ENCODE measurements at places on chromosomes 4 and X.

- DNase-seq = peak; percentile 81
Observed at GRCh38 chr4:1072830-1073446, 40.4 kb downstream of the RNF212 start.

- DNase-seq = no peak
Observed at GRCh38 chr4:78061939-78062570, 4.9 kb downstream of the FRAS1 start.

DNA sequence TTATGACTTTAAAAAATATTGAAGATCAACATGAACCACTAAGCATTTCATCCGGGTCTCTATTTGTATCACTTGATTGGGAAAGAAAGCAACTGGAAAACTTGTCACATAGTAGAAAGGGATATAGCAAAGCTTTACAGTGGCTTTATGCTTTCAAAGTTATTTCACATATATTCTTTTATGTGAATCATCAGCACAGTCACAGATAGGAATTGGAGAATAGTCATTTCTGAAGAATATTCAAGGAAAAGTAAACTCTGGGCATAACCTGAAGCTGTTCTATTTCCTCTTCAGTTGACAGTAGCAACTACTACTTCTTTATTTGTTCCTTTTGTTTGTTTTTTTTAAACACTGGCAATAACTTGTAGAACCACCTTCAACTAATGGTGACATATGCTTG is 50.5 kb downstream of the MND1 start:
- DNase-seq = no peak

DNA sequence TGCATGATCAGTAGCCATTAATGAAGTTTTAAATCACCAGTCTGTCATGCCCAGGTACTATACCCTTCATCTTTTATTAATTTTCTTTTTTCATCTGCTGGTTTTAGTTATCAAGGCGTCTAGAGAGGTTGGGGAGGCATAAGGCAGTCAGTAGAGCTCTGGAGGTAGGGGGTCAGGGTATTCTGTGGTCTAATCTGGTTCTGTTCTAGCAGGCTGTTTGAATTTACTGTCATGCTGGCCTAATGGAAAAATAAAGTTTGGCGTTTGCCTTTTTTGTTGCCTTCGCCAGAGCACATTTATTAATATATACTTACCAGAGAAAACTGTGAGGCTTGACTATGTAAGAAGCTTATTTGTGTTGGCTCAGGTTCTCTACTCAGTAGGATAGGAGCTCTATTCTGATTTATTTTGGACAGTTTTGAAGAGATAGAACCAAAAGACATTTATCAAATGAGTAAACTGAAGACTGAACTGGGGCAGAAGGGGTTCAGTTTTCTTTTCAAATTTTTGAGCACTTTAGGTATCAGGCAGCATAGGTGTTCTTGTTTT is 46.9 kb downstream of the TMEM131L start:
- DNase-seq = no peak

- DNase-seq = no peak
Observed at GRCh38 chr4:30726090-30726675, 6.0 kb downstream of the PCDH7 start.

- DNase-seq = no peak
Observed at GRCh38 chr4:36854554-36854953, 390.0 kb upstream of the NWD2 start.

DNA sequence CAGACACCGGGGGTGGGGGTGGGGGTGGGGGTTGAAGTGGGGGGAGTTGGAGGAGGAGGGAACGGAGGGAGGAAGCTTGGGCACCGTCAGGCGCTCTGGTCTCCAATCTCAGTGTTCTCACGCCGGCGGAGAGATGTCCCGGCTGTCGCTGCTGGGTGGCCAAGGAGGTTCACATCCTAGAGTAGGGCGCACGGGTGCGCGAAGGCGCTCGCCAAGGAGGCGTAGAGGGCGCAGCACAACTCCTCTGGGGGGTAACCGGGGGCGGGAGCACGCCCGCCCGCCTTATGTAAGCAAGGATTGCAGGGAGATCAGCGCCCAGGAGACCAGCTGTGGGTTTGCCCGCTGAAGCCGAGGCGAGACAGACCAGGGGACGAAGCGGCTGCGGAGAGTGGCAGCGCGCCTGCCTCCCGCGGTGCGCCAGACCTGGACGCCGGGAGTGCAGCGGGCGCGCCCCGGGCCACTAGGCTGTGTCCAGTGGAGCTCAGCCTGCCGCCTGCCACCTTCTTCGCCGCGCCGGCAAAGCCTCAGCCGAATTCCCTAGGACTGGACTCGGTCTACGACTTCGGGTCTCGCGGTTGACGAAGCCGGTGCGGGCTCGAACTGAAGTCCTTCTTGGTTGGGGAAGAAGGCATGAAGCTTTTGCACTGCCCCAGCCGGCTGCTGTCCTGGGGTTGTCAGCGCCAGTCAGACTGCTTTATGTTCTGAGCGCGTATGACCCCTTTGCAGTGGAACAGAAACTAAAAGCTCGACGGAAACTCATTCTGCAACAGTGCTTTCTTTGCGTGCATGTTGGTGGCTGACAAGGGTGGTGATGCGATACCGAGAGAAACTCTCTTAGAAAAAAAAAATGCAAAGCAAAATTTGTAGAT is 707 bp upstream of the UNC5C start:
- DNase-seq = peak; percentile 46

DNA sequence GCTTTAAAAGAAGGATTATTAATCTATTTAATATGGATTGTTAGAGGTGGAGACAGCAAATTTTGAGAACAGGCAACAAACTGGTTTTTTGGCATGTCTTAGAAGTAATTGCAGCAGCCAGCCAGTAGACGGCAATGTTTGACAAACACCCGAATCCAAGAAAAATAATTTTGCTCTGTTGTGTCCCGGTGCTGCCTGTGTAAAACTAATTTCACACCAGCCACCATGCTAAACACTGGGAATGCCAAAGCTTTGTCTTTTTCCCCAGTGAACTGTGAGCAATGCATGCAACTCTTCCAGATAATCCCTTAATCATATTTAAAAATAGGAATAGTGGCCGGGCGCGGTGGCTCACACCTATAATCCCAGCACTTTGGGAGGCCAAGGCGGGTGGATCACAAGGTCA is 25.9 kb downstream of the SMIM31 start:
- peak; percentile 28 for DNase-seq

- DNase-seq = no peak
Observed at GRCh38 chr4:83216959-83217683, 67.5 kb downstream of the COQ2 start.

DNA sequence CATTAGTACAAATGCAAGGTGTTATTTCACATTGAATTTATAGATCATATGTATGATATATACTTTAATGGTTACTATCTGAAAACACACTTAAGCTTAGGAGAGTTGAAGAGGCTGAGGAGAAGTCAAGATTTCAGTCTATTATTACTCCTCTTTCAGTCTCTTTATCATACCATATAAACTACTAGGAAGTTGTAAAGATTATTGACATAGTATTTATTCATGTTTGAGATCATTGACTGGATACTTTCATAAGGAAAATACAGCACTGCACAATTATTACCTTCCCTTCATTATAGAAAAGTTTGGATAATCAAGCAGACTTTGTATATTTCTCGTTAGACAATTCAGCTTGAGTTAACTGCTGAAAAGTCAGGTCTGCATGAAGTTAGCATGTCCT is 10.0 kb upstream of the SGMS2 start:
- DNase-seq = no peak

DNA sequence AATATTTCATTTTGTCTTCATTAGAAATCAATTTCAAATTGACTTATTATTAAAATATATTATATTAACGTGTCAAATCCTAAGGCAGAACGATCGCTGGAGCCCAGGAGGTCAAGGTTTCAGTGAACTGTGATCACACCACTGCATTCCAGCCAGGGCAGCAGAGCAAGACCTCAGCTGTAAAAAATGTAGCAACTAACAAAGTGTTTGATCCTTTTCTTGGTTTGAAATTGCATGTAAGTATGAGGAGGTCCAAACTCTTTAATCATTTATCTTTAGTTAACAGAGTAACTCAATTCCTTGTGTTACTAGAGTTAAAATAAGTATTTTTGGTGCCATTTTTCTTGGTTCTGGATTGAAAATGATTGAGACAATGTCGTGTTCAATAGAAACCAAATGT is 1033.9 kb downstream of the NLGN4X start:
- DNase-seq = no peak

DNA sequence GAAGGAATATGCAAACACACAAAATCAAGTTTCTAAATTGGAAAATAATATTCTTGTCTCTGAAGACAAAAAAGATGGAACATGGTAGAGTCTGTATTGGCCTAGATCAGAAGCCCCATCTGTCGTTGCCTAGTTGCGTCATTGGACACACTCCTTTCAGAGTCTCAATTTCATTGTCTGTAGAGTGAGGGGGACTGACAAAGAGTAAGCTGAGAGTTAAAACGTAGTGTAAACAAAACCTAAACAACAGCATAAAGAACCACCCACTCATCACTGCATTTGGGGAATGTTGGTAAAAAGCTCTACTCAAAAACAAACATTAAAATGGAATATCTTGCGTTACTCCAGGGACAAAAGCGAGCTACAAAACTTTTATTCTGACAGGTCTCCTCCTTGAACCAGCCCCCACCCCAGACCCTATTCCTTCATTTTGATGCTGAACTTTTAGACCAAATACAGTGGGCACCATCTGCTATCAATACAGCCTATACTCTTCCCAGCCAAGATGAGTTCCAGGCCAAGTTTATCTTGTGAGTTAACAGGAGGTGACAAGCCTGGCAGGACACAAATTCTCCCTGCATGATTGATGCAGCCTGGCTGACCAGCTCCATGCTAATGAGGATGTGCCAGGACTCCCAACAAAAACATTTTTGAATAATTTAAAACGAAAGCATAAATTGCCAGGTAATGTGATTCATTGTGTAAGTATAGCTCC is 125.2 kb downstream of the COL25A1 start:
- DNase-seq = no peak

GRCh38 chrX:3380603-3381002 is 34.2 kb upstream of the MXRA5 start:
- no peak for DNase-seq

- DNase-seq = no peak
Observed at GRCh38 chr4:85086721-85087120, 120.2 kb upstream of the WDFY3 start.

GRCh38 chr4:187666034-187666433 is 329.5 kb upstream of the ZFP42 start:
- no peak for DNase-seq

DNA sequence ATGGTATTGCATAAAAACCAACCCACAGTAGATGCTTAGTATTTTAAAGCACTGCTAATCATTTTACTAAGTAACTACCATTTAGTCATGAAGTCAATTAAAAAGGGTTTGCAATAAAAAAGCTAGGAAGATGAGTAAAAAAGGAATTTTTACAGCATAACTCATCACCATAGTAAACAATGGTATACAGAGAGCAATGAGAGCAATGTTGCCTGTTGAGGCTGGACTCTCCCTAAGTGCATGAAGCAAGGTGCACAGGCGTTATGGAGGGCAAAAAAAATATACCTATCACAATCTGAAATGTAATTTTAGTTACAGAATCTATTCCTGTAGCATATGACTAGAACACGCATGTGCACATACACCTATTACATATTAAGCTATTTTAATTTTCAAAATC is 129.6 kb upstream of the BMP3 start:
- DNase-seq = no peak

- no peak for DNase-seq
Observed at GRCh38 chr4:110710070-110710469, 87.2 kb upstream of the PITX2 start.

All from activated CD8-positive, alpha-beta T cell treated with anti-CD3 and anti-CD28 coated beads for 36 hours (primary cell).